ENCODE measurements at places on chromosomes 6 and 20.
A peak's percentile ranks its signal among the peaks of the same experiment; 100 is the strongest.

DNA sequence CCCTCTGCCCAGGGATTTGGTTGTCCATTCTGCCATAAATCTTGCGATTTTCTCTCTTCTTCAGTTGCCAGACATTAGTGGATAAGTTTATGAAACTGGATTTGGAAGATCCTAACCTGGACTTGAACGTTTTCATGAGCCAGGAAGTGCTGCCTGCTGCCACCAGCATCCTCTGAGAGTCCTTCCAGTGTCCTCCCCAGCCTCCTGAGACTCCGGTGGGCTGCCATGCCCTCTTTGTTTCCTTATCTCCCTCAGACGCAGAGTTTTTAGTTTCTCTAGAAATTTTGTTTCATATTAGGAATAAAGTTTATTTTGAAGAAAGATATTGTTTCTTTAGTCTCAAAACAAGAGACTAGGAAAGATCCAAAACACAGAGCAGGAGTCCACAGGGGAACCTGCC lies at the start of gene SAPCD1:
Gene SAPCD1 (plus strand): TSS at position 301 of the 400 bp plus-strand sequence. CDS start 399 bp downstream, outside the sequence.
- DNase-seq, result no peak

DNA sequence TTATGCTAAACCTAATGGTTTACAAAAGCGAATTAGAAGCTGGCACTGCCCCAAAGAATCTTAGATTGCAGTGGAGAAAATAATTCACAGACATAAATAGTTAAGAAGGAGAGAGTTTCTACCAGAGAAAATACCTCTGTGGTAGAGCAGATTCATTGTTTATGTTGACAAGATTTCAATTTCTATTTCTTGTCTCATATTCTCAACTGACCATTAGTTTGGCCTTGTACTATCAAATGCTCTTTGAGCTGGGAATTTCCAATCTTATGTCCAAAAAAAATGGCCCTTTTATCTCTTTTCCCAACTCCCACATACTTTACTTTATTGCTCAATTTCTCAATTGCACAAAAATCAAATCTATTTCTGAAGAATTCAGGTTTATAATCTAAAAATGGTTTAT lies 804.1 kb upstream of the CITED2 start:
- no peak for DNase-seq

DNA sequence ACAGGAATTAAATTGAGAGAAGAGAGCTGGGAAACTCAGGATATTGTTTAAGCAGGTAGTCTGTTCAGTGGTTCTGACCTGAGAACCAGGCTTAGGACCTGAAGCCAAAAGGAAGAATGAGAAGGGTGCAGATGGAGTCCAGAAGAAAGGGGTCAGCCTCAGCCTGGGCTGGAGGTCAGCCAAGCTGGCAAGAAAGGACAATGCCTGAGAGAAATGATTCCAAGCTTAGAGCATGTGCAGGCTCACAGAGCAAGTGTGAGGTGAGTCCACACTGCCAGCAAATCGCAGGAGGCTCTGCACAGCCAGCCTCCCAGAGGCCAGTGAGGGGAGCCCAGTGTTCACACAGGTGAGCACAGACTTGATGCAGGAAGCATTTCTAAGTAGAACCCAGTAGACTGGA lies 47.3 kb downstream of the DAAM2 start:
- no peak for DNase-seq

- DNase-seq, result peak; percentile 69
Measured at GRCh38 chr6:108782179-108783041, 65.8 kb upstream of the ARMC2 start.

DNA sequence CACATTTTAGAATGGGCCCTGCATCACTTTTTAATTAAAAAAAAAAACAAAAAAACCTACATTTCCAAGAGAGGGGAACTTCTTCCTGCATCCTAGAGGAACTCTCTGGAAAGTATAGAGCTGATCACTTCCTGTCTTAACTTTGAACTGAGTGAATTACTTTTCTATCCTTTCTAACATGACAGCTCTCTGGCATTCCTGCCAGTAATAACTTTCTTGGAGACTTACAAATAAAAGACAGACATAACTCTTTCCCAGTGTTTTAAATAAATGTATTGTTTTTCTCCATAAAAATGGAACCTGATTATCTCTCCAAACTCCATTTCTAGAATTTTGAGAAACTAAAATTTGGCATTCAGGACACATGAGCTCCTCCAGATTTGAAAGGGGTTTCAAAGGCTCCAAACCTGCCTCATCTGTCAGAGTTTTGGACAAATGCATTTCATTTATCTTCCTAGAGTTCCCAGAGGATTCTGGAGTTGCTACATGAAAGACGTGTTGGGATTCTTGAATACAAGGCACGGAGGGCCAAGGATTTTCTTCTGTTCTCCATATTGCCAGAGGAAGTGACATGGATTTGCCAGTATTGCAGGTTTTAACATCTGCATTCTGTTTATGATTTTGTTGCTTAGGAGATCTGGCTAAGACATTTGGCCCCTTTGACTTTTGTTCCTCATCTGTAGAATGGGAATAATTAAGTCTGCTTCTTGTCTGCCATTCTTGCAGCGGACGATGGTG lies 2.0 kb upstream of the SMOC2 start:
- no peak for DNase-seq

DNA sequence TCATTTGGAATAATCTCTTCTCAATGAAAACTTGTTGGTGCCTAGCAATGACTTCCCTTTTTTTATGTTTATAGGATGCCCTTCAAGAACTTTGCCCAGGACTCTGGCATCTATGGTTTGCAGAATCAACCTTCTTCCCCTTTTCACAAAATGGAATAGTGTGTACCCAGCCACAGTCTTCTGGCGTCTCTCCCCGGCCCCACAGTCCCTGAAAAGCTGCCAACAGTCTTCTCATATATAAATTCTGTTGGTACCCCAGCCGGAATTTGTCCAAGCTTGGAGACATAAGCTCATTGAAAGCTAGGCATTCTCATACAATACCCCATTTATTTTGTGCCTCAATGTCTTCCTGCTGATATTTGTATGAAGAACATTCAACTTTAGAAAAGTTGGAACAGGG lies 26.4 kb upstream of the MCM3 start:
- DNase-seq, result peak; percentile 87

DNA sequence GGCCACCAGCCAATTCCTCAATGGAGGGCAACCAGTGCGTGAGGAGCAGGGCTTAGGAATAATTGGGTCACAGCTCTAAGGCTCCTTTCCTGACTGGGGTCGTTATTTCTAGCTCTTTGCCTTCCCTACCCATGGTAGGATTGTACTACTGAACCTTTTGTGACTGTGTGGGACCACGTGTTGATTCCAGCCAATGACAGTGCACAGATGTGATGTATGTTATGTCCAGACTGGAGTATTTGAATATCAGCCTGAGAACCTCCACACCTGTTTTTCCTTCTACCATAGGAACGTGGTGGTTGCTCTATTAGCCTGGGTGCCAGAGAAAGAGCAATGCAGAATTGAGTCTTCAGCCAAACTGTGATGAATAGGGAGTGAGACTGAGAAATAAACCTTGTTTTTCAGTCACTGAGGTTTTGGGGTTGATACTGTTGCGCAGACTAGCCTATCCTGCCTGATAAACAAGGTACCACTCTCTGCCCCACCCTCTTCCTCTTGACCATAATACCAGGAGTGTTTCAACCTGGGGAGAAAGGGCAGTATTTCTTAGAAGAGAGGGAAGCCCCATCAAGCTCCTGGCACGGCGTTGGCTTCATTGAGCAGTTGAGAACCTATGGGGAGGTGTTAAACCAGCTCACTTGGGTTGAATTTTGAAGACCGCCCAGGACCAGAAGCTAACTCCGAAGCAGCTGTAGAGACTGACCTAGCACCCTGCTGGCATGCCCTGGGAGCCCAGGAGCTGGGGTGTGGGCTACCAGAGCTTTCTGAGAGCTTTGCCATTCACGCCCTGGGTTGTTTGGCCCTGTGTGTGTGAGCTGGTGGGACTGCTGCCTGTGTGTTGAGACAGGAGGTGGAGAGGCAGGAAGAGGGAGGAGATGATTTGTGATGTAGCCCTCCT lies 105.5 kb upstream of the BACH2 start:
- no peak for DNase-seq

DNA sequence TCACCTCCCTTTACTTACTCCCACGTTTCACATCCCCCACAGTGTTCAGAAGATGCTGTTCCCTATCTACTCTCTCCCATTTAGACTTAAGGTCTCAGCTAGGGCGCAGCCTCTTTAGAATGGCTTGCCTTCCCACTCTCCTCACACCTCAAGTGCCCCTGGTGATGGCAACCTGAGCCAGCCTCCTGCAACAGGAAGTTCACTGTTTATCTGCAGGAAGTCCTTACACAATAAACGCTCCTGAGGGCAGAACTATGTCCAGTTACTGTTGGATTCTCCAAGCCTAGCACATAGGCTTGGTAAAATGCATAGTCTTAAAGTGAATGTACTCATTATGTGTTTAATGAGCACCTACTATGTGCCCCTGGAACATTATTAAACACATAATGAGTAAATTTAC lies 21.9 kb upstream of the RAB22A start:
- DNase-seq, result no peak

DNA sequence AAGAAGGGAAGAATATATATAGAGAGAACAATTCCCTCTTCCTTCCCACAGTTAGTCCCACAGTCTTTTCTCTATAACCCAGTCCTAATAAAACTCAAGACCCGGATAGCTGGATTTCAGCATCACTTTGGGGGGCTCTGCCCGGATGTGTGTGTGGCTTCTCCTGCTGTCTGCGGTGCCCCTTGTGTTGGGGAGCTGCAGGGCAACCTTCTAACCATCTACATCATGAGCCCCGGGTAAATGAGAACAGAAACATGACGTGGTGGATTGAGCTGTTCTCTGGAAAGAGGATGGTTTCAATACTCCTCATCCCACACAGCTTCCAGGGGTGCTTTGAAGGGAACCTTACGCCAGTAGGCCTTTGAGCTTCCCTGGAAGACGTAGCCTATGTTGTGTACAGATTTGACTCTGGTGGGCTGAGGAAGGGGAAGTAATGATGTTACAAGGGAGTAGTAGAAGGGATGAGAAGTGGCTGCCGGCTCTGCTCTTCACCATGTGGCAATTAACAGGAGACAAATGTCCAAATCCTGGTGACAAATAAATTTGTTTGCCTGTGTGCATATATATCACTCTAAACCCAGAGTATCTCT lies 13.5 kb upstream of the PRDM1 start:
- peak; percentile 59 for DNase-seq

DNA sequence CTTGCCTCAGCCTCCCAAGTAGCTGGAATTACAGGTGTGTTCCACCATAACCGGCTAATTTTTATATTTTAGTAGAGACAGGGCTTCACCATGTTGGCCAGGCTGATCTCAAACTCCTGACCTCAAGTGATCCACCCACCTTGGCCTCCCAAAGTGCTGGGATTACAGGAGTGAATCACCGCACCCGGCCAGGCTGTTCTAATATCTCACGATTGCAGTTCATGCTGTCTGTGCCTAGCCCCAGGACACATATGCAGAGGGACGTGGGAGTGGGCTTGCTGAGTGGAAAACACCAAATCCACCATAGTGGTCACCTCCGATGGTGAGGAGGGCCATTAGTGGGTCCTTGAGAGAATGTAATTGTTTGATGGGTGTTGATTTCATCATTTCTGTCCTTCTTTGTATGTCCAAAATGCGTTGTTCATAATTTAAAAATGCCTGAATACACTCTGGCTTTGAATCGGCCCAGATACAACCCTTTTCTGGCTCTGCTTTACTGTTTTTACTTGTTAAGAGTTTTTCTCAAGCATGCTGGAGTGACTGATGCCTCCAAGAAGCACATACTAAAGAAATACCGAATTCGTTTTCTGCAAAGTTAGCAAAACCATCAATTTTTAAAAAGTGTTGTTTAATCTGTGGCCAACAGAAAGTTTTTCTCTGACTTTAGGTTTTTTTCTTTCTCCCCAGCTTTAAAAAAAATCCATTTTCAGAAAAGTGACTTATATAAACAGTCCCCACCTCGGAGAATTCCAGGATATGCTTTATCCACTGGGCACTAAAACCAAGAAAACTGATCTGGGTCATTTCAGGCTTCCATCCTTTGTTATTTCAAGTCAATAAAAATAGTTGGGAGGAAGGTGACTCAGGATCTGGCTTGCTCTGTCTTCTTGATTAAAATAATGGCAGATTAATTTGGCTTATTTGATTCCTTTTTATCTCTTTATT lies 18.8 kb upstream of the RALGAPA2 start:
- DNase-seq, result no peak

GRCh38 chr6:44627091-44627882 lies 239.8 kb downstream of the CDC5L start:
- peak; percentile 98 for DNase-seq

DNA sequence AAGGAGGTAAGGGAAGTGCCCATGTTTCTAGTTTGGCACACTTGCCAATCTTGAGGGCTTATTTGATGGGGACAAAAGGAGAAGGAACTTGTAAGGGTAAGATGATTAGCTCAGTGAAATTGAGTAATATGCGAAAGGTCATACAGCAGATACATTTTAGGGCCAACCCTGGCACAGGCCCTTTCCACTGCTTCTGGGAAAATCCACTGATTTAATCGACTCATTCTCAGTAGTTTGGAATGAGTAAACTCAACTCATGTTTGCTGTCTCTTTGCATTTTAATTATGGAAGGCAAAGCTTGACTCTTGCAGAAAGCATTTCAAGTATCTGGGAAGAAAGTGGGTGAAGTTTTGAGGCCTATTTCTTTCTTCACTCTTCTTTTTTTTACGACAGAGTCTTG lies 20.0 kb downstream of the PHF20 start:
- peak; percentile 71 for DNase-seq

GRCh38 chr20:41902346-41902745 lies 284.2 kb upstream of the CHD6 start:
- no peak for DNase-seq

GRCh38 chr20:9353916-9354276 lies 160.5 kb upstream of the LAMP5 start:
- DNase-seq, result no peak

DNA sequence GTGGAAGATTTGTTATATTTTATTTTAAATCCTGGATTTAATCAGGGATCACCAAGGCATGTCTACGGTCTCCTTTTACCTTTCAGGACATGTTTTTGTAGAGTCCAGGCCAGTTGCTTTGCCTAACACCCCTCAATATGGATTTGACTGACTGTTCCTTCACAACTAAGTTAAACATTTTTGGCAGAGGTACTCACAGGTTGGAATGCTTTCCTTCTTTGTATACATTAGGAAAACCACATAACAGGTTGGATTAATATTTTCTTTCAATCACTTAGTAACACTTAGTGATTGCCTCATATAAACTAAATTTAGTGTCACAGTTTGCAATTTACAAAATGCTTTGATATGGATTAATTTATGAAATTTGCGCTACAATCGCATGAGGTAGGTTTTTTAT lies 64.5 kb downstream of the IPCEF1 start:
- DNase-seq, result no peak

GRCh38 chr6:33040157-33040556 lies 30.8 kb upstream of the HLA-DOA start:
- no peak for DNase-seq

- DNase-seq, result no peak
Measured at GRCh38 chr6:77548190-77548589, 84.9 kb upstream of the HTR1B start.

DNA sequence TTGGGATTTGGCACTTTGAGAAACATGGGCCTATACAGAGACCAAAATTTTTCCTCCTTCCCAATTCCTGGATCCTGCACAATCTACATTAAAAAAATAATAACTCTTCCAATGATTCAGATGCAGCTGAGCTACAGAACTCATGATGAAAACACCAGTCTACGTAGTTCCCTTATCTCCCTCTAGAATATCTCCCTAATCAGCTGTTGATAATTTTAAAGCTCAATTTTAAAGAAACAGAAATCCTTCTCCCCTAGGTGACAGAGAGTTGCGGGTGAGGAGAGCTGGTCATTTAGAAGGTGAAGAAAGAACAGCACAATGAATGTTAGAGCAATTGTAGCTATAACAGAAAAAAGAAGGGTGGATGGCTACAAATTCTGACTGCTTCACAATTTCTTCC lies 175.6 kb upstream of the KCNK16 start:
- no peak for DNase-seq
